ENCODE measurements at places on chromosomes 6 and 20. TPM values are rescaled to one million over a fixed set of nuclear protein-coding genes. Genes with fewer than 3 reads are reported as not detected.

MAP3K7 gene
- 36.9 TPM for total RNA-seq

NKX2-2 gene
- total RNA-seq, result not detected

EEF1A2 gene
- 0.33 TPM for total RNA-seq

PPP1R16B gene
- total RNA-seq, result not detected

SLC4A11 gene
- total RNA-seq, result 10.0 TPM

NECAB3 gene
- total RNA-seq, result 14.7 TPM

GDAP1L1 gene
- total RNA-seq, result not detected

GPR63 gene
- 1.2 TPM for total RNA-seq

PROKR2 gene
- total RNA-seq, result not detected

All from mammary epithelial cell (primary cell).